ENCODE measurements at places on chromosomes 4 and X. TPM values are rescaled to one million over a fixed set of nuclear protein-coding genes. Genes with fewer than 3 reads are reported as not detected.

CT55 gene
- not detected for total RNA-seq

GUCY1B1 gene
- 0.38 TPM for total RNA-seq

PRR32 gene
- not detected for total RNA-seq

DUSP21 gene
- not detected for total RNA-seq

SLC25A53 gene
- total RNA-seq: 13.5 TPM

GRID2 gene
- total RNA-seq: not detected

GTPBP6 gene
- 42.1 TPM for total RNA-seq

CSAG1 gene
- not detected for total RNA-seq

CENPVL1 gene
- total RNA-seq: not detected

TNIP3 gene
- total RNA-seq: under 0.01 TPM

RS1 gene
- not detected for total RNA-seq

DCHS2 gene
- total RNA-seq: not detected

ODAM gene
- not detected for total RNA-seq

CDS1 gene
- not detected for total RNA-seq

PSMD10 gene
- 96.7 TPM for total RNA-seq

Measured in smooth muscle cell of the coronary artery (primary cell).